ENCODE measurements at places on chromosomes 12 and 14. TPM values are rescaled to one million over a fixed set of nuclear protein-coding genes. Genes with fewer than 3 reads are reported as not detected.

RD3L gene
- total RNA-seq: not detected

GRCh38 chr12:113298861-113299545, 35.9 kb downstream of the SLC8B1 start:
- DNase-seq: no peak

GRCh38 chr12:87513536-87514280, 515.5 kb downstream of the C12orf50 start:
- no peak for DNase-seq

CARMIL3 gene
- total RNA-seq: not detected

MDM1 gene
- total RNA-seq: 9.5 TPM

- no peak for DNase-seq
Observed at GRCh38 chr12:9383585-9383984, 175.4 kb upstream of the PZP start.

GLT8D2 gene
- 1.2 TPM for total RNA-seq

- DNase-seq: no peak
Observed at GRCh38 chr14:93115821-93116675, at the start of gene ITPK1. TSS of gene ITPK1 (minus strand) at chr14:93115925. CDS start at chr14:93115163, 762 bp downstream.

All from PC-9 (cell line).